ENCODE measurements at places on chromosomes 5 and 9.

DNA sequence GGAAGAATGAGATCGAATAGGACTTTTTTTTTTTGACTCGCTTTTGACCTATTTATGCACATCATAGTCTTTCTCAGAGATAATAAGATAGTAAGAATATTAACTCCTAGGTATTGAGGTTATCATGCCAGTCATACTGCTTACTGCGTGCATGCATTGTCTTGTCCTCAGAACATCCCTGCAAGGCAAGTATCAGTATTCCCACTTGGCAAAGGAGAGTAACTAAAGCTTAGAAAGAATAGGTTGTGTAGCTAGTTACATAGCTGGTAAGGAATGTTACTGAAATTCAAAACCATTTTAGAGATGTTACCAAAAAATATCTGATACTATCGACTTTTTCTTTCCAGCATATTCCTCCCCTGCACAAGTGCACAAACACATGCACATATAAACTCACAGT is 296.1 kb upstream of the CLINT1 start:
- DNase-seq, result no peak

GRCh38 chr5:112929336-112930081 is 7.5 kb upstream of the REEP5 start:
- DNase-seq, result no peak

GRCh38 chr5:179869641-179870402 is 11.2 kb upstream of the MRNIP start:
- DNase-seq, result no peak

DNA sequence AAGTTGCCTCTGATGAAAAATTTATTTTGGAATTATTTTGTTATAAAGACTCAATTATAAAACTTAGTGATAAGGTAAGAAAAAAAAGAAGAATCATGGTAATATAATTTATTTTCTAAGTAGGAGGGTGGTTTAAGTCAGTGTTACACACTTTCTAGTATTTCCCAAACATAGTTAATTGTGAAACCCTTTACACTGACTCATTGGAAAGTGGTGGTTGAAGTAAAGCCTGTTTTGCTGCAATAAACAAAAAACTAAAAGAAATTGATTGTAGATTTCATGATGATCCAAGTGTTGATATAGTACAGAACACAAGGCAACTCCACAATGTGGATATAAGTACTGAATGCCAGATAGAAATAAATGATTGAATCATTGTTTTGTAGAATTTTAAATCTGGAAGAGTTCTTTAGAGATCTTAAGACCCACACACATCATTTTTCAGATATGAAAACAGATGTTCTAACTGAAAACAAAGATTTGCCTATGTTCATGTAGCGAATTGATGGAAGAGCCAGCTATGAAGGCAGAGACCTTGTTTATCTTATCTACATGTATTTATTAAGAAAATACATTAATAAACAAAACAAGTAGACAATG is 539.8 kb downstream of the PRELID2 start:
- no peak for DNase-seq

Data from activated CD8-positive, alpha-beta memory T cell treated with anti-CD3 and anti-CD28 coated beads, Interleukin-2, amount 50 U/mL, for 4 hours (primary cell).